ENCODE measurements at places on chromosomes 13 and 19. TPM values are rescaled to one million over a fixed set of nuclear protein-coding genes. Genes with fewer than 3 reads are reported as not detected.

The B3GNT3 gene
- total RNA-seq = 0.30 TPM

The ANGPTL4 gene
- not detected for total RNA-seq

The SULT2B1 gene
- total RNA-seq = not detected

GRCh38 chr19:4266253-4267000, 12.6 kb upstream of the SHD start:
- no peak for DNase-seq
